ENCODE measurements at places on chromosomes 13 and 19.

DNA sequence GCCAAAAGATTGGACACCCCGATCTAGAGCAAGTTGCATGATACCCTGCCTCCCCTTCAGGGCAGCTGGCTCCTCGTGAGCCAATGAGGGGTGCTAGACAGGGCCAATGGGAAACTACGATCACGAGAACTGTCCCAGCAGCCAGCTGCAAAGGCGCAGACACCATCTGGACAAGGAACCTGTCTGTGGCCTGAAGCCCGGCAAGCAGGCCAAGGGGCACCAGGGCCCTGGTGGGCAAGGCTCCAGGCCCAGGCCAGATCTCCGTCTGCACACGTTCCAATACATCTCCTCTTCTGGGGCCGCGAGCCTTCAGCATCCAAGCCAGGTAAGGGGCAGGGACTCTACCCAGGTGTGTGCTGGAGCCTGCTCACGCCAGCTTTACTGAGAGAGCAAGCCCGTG, 20.2 kb downstream of the MED26 start:
- no peak for DNase-seq

GRCh38 chr19:55494172-55494761, 6.0 kb downstream of the SSC5D start:
- DNase-seq: no peak

GRCh38 chr13:81275666-81276258, 934.8 kb upstream of the SPRY2 start:
- DNase-seq: no peak

- no peak for DNase-seq
Observed at GRCh38 chr19:46732966-46733689, 12.7 kb upstream of the FKRP start.

GRCh38 chr13:37109051-37109678, 3.7 kb upstream of the CSNK1A1L start:
- no peak for DNase-seq

DNA sequence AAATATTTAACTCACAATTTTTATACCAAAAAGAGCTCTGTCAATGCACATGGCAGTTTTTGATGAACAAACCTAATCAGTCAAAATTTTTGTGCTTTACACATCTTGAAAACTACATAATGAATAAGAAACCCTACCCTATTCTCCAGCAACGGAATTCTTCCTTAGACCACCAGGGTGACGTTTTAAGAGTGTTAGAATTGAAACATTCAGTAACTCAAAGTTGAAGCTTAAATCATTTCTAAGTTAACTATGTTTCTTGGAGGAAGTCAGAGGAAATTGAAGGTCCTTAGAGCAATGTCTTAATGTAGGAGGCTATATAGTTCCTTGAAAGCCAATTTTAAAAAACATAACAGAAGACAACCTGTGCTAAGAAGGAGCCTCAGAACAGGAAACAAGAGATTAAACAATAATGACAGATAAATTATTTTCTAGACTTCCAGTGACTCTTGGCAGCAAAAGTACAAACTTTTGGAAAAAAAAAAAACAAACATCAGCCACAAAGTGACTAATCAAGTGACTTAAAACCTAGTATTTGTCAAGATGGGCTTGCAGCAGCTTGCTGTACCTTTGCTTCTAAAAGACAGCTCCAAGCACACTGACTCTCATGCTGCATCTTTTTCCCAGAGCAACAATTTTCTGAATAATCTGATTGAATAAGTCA, 6.2 kb downstream of the SPRY2 start:
- DNase-seq: no peak

GRCh38 chr19:32581705-32582179, 752 bp downstream of the PDCD5 start:
- no peak for DNase-seq

- no peak for DNase-seq
Observed at GRCh38 chr13:95137096-95137495, 164.2 kb downstream of the ABCC4 start.

DNA sequence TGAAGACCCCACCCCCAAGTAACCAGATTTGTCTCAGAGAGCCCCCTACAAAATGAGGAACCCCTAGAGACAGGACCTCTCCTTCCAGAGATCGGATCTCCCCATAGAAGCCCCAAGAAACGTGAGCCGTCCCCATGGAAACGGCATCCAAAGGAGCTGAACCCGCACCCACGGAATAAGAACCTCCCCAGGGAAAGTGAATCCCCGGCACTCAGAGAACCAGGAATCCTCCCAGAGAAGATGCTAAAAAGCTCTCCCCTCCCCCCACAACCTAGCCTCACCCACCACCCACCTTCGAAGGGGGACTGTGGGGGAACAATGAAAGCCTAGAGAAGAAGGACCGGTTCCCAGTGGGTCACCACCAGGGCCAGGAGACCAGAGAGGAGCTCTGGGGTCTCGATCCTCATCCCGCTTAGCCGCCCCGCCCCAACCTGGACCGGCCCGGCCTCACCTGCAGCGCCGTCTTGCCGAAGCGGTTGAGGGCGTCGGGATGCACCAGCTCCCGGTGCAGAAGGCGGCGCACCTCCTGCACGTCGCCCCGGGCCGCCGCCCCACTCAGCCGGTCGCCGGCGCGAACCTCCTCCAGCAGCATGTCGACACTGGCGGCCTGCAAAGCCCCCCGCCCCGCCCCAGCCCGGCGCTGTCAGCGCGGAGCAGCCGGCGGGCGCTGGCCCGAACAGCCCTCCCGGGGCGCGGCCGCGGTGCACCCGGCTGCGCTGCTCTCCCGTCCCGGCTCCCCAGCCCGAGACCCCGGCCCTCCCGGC, 535 bp downstream of the CDKN2D start:
- peak; percentile 50 for DNase-seq

DNA sequence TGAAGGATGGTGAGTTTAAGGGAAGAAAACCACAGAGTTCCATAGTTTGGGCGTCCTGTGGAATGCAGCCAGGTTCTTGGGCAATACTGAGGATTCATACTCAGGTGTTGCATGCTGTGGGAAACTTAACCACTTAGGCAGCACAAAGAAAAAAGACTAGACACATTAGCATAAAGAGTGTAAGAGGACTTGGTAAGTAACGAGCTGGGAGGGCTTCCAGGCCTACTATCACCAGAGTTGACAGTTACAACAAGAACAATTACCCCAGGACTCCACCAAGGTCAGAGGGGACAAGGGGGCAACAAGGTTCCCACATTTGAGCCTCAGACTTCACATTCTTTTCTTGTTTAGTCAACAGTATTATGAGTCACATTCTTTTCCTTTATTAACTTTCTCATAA, 33.2 kb downstream of the KCTD12 start:
- no peak for DNase-seq

GRCh38 chr13:49494645-49495044, 1.1 kb upstream of the PHF11 start:
- DNase-seq: no peak

DNA sequence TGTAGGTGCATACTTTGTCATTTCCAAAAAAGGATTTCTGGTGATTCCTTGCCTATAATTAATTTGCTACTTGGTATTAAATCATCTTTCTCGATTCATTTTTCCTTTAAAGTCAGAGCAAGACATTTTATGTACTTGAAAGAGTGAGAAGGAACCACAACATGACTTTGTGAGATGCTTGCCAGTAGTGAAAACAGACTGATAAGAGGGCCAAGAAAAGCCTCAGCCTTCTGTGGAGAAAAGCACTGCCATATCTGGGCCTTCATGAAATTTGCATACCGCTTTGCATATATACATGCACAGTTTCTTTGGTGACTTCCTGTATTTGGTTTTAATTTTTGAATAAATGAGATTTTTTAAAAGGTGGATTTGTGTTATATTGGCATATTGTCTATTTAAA, 128.4 kb downstream of the CDK8 start:
- DNase-seq: no peak

- DNase-seq: peak; percentile 64
Observed at GRCh38 chr13:113187263-113187669, 21.2 kb downstream of the PCID2 start.

DNA sequence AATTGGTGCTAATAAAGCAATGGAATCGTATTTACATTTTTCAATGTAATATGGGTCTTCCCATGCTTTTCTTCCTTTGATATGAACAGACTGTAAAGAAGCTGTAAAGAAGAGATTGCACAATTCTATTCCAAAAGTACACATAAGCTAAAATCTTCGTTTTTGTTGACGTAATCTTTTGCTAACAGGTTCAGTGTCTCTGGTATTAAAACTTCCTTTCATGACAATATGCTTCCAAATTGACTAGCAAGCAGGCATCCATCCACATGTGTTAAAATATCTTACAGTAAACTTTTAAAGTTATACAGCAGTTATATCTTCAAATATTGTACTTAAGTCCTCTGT, 19.3 kb upstream of the SGCG start:
- no peak for DNase-seq

- DNase-seq: no peak
Observed at GRCh38 chr13:28412981-28413380, 81.9 kb downstream of the FLT1 start.

GRCh38 chr19:40466219-40466984, 399 bp upstream of the SPTBN4 start:
- peak; percentile 67 for DNase-seq

GRCh38 chr13:27008733-27009132, 162.9 kb downstream of the USP12 start:
- no peak for DNase-seq

GRCh38 chr19:4342314-4342614, 1.1 kb upstream of the MPND start:
- DNase-seq: no peak

DNA sequence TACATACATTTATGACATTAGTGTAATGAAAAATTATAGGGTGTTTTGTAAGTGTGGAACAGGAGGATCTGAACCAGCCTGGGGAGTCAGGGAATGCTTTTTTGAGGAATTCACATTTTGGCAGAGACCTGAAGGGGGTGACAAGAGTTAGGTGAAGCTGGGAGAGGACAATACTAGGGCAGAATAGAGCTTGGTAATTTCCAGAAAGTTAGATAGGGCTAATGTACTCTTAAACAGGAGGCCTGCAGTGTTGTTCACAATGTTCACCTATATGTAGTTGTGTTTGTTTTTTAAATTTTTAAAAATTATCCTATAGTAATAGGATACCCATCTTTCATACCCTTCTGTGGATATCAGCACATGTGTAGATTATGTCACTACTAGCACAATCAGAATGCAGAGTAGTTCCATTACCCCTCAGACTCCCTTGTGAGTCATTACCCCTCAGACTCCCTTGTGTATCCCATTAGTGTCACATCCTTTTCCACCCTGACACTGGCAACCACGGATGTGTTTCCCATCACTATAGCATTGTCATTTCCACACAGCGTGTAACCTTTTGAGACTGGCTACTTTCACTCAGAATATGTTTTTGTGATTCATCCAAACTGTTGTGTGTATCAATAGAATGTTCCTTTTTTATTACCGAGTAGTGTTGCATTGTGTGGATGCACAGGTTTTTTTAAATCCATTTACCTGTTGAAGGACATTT, 43.1 kb downstream of the PCCA start:
- no peak for DNase-seq

GRCh38 chr13:106753251-106753650, 185.3 kb upstream of the ARGLU1 start:
- no peak for DNase-seq

DNA sequence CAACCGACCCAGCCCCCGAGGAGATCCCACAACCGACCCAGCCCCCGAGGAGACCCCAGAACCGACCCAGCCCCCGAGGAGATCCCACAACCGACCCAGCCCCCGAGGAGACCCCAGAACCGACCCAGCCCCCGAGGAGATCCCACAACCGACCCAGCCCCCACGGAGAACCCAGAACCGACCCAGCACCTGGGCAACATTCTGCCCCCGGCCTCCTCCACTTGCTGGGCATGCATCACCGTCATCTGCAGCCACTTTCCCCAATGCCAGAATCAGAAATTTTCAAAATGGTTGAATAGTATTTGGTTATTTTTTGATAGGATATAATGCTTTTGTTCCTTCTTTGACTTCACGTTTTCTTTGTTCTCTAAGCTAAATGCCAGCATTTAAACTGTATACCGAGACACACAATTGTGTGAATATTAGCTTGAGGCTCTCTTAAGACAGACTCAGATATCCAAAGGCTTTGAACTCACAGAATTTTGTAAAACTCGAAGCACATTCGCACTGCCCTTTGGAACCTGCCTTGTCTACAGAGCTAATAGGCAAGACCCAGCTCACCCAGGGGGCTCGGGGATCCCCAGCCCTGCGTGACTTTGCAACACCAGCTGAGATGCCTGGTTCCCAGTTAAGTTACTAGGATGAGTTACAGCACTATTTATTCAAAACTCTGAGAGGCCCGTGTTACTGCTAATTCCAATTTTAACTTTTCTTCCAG, 15.5 kb upstream of the RASA3 start:
- no peak for DNase-seq

- no peak for DNase-seq
Observed at GRCh38 chr19:52646571-52647217, 8.5 kb upstream of the ZNF83 start.

- DNase-seq: no peak
Observed at GRCh38 chr13:30774214-30774730, 38.9 kb downstream of the ALOX5AP start.

GRCh38 chr13:35810321-35810720, 320.9 kb downstream of the DCLK1 start:
- no peak for DNase-seq

- DNase-seq: no peak
Observed at GRCh38 chr13:65808061-65808460, 1422.1 kb downstream of the PCDH9 start.

DNA sequence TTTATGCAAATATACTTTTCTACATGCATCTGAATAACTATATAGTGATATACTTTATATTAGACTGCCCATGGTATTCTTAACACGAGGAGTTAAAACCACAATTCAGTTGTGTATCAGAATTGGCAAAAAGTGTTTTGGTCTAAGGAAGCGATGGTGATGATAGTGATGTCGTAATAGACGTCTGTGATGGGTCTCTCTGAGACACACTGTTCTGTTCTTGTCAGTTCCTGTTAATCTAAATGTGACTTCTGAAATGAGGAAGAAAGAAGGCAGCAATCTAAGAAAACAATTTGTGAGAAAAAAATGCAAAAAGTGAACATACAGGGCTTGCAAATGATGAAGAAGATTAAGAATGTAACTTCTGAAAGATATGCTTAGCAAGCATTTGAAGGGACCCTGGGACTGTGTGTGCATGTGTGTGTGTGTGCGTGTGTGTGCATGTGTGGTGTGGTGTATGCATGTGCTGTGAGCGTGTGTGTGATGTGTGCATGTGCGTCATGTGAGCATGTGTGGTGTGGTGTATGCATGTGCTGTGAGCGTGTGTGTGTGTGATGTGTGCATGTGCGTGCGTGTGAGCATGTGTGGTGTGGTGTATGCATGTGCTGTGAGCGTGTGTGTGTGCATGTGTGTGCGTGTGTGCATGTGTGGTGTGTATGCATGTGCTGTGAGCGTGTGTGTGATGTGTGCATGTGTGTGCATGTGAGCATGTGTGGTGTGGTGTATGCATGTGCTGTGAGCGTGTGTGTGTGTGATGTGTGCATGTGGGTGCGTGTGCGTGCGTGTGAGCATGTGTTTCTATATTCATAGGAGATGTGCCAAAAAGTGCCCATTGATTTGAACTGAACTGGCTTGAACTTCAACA, 131.8 kb downstream of the IRS2 start:
- no peak for DNase-seq

- DNase-seq: no peak
Observed at GRCh38 chr13:111482806-111483620, 162.6 kb downstream of the TEX29 start.

Measured in stimulated activated CD4-positive, alpha-beta T cell treated with anti-CD3 and anti-CD28 coated beads, Interleukin-4, amount 100 ng/mL, for 48 hours (primary cell).